ENCODE measurements at places on chromosomes 1 and 21. TPM values are rescaled to one million over a fixed set of nuclear protein-coding genes. Genes with fewer than 3 reads are reported as not detected.

The OR2W3 gene
- 1.2 TPM for total RNA-seq

DNA sequence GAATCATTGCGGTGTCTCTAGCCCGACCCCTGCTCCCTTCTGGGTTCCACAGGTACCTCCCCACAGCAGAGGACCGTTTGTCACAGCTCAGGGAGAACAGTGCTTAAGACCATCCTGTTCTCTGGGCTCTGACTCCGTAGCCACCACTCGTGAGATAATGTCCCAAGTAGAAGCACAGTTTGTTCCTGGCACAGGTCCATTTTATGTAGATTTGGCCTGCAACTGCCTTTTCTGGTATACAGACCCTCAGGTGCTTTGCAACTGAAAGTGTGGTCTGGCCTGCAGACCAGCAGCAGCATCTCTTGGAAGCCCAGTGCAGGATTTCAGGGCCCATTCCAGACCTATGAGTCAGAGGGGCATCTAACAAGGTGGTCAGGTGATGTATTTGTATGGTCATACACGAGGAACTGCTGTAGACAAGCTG is 28.4 kb upstream of the TMEM125 start:
- DNase-seq: no peak

DNA sequence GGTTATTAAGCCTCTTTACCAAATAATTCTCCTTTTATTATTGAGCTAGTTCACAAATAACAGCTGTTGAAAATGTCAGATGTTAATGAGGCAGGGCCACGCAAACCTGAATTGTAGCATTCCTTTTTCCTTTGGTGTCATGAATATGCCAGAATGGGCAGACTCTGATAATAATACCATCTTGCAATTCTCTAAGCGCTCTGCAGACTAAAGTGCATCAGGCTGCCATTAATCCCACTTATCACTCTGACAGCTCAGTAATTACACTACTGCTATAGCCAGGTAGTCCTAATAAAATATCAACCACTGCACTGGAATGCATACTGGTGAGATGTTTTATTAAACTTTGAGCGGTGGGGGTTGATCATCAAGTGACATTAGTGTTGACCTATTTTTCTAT is 177.7 kb downstream of the DPYD start:
- DNase-seq: no peak

The CCDC181 gene
- total RNA-seq: 1.4 TPM

DNA sequence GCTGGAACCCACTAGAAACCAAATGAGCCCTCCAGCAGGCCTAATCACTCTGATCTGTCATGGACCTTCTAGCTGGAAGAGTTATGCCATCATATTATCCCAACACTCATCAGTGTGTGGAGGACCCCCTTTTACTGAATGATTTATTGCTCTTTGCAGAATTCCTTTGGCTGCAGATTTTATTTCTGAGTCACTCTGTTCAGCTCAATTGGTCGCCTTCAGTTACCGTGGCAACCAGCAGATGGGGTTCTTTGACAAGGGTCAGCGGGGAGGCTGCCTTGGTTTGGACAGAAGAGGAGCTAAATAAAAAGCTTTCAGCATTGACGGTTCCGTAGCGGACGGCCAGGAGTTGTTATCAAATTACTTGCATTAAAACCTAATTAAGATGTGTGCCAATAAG is 220.1 kb downstream of the SDCCAG8 start:
- no peak for DNase-seq

GRCh38 chr1:149884433-149885338 is 14.7 kb upstream of the BOLA1 start:
- DNase-seq: no peak

The ADCY10 gene
- total RNA-seq: 0.09 TPM

DNA sequence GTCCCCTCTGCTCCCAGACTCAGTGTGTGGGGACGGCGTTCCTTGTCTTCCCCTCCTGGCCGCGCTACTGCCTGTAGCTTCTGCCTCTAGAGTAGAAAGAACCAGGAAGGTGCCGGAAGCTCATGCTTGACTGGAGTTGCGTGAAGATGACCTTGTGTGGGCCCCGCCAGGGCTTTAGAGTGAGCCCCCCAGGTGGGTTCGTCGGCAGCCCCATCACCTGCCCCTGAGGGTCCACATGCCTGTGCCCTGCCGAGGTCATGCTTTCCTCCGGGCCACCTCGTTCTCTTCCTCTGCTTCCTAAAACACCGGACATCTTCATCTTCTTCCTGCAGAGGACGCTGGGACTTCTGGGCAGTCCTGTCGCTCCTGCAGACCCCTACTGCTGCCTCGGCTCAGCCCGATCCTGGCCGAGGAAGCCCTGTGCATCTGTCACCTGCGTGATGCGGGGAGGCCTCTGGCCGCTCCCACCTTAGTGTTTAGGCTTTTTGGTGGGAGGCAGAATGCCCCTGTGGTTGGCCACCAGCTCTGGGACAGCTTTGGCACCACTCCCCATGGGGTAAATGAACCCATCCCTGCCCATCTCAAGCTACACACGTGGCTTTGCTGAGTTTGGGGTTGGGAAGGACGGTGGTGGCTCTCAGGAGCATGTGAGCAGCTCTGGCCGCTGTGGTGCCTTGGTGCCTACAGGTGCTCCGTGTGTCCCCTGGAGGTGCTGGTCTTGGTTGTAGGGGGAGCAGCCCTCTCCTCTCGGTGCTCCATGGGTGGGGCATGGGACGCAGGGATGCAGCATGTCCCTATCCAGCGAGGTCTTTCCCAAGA is 12.3 kb downstream of the OBSCN start:
- DNase-seq: no peak

DNA sequence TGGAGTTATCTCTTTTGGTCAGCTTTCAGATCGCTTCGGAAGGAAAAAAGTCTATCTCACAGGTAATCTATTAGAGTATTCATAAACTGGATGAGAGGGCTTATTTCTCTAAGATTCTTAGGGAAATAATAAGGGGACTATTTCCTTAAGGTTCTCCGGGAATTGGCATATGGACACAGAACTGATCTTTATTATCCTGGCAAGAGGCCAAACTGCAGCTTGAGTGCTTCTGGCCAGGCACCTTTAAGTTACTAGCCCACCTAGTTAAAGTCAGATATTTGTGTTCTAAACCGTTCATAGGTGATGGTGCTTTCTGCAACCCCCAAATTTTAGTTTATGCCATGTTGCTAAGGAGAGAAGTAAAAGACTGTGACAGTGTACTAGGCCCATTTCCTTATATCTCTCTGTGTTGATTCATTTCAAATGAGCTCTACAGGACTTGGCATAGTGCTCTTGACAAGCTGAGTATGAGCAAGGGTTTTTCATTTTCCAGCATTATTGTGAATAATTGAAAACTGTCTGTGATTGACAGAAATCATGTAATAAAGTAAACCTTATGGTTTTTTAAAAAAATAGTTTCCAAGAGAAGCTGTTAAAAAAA is 43.4 kb downstream of the SLC22A15 start:
- DNase-seq: no peak

- DNase-seq: no peak
Measured at GRCh38 chr1:209048941-209049669, 534.4 kb upstream of the CAMK1G start.

The LCE6A gene
- total RNA-seq: not detected

DNA sequence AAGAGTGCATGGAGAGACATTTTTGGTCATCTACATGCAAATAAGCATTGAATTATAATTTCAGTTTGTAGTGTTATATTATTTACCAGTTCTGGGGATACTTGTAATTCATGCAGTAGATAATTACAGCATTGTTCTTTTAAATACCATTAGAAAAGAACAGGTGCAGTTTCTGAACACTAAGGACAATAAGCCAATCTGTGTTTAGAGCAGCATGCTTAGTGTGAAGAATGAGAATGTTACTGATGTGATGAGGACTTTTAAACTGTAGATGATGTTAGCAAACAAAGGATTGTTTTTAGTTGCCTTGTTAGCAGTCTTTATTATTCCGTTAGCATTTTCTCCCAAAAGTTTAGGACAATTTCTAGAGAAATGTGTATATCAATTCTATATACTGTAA is 348.3 kb downstream of the BRINP3 start:
- DNase-seq: no peak

GRCh38 chr21:42523941-42524340 is 10.3 kb downstream of the SLC37A1 start:
- DNase-seq: peak; percentile 43

GRCh38 chr1:45585496-45586075 is 1.7 kb downstream of the NASP start:
- no peak for DNase-seq

The TMEM35B gene
- 47.8 TPM for total RNA-seq

The LCE1A gene
- not detected for total RNA-seq

DNA sequence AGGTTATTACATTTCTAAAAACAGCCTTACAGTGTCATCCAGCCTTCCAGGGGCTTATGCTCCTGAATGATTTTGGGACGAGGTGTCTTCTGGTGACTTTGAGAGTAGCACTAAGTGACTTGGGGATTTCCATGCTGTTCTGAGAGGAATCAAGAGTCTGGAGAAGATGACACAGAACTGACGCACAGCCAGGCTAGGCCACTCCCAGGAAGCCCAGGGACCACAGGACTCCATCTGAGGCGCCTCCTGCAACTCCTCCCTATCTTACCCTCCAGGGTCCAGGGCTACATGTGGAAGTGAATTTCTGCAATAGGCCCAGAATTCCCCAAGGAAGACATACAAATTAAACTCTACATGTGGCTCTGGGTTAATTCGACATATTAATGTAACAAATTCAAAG is 92.5 kb downstream of the SLC25A24 start:
- DNase-seq: no peak

GRCh38 chr1:205142102-205142469 is 20.3 kb upstream of the RBBP5 start:
- no peak for DNase-seq

The SLC30A7 gene
- 35.6 TPM for total RNA-seq

DNA sequence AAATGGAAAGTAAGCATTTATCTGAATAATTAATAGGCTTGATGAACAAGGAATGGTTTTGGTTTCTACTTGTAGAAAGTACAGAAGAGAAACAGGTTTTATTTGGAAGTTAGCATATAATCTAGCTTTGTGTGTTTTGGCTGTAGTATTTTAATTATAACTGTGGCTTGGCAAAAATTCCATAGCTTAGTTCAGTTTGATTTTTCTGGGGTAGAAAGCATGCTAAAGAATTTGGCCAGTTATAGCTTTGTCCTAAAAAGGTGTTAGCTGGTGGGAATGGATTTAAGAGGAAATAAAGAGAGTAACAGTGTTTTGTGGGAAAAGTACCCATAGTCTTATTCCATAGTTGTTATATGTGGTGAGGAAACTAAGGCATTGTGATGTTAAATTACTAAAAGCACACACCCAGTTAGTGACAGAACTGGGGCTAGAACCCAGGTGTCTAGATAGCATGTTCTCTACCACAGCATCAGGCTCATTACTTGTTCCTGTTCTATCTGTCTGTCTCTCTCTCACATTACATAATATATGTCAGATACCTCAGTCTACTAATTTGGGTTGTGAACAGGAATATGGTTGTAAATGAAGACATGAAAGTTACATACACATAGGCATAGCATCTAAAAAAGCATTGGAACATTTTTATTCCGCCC is 55.0 kb downstream of the MPZL1 start:
- DNase-seq: no peak

DNA sequence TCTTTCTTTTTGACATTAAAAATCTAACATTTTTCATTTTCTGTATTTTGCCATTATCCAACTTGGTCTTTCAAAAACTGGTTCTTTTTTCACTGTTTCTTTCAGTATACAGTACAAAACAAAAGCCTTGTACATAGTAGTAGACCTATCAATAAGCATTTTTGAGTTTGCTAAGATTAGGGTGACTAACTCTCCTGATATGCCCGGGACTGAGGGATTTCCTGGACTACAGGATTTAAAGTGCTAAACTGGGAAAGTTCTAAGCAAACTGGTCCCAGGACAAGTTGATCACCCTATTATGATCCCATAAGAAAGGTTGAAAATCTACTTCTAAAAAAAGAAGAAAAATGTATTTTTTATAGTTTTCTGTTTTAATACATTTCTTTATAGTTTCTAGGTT is 120.9 kb downstream of the USP25 start:
- no peak for DNase-seq

- DNase-seq: no peak
Measured at GRCh38 chr21:31993826-31994825, 121.3 kb downstream of the HUNK start.

DNA sequence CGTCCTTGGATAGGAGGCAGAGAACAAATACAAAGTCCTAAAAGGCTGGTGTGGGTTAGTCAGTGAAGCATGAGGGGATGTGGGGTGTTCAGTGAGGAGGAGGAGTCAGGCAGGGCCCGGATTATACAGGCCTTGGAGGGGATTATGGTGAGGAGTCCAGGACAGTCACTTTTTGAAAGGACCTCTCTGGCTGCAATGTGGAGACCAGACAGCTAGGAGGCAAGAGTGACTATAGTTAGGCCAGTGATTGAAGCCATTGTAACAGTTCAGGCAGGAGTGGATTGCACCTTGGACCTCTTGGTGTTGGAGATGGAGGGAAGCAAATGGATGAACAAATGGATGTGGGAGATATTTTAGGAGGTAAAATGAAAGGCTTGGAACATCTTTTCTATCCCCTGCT is 115.8 kb downstream of the C1orf94 start:
- DNase-seq: no peak

DNA sequence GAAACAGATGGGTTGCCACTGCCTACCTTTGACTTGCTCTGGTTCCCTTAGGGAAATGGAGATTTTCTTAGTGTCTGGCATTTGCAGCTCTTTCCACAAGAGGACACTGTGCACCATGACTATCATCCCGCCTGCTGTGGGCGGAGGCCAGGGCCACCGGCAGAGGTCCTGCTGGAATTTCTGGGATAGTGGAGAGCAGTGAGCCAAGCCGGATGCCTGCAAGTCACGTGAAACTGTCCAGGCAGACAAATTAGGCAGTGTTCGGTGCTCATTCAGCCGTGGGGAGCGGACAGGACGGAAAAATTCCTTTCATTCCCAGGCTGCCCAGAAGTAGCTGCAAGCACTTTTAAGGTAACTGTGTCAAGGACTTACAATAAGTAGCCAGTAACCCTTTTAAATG is 43.4 kb downstream of the IGSF5 start:
- DNase-seq: peak; percentile 82

The TMPRSS15 gene
- total RNA-seq: not detected

GRCh38 chr1:93699049-93699384 is 17.4 kb upstream of the BCAR3 start:
- no peak for DNase-seq

- no peak for DNase-seq
Measured at GRCh38 chr1:241074507-241074906, 282.5 kb downstream of the RGS7 start.

The EDARADD gene
- total RNA-seq: 0.89 TPM

GRCh38 chr21:23743821-23744220 is 1863.5 kb downstream of the MRPL39 start:
- DNase-seq: no peak

- no peak for DNase-seq
Measured at GRCh38 chr1:31693231-31693630, 10.6 kb downstream of the COL16A1 start.

GRCh38 chr1:14309984-14310383 is 288.5 kb upstream of the KAZN start:
- DNase-seq: no peak

Measured in lower lobe of right lung (tissue), 2 donors.